Hindlimb muscle (tissue), 1 donor: ENCODE measurements at places on chromosomes 7 and 10. TPM values are rescaled to one million over a fixed set of nuclear protein-coding genes. Genes with fewer than 3 reads are reported as not detected.

GRCh38 chr10:133055470-133055869 lies 32.3 kb upstream of the ADGRA1 start:
- DNase-seq: no peak

DNA sequence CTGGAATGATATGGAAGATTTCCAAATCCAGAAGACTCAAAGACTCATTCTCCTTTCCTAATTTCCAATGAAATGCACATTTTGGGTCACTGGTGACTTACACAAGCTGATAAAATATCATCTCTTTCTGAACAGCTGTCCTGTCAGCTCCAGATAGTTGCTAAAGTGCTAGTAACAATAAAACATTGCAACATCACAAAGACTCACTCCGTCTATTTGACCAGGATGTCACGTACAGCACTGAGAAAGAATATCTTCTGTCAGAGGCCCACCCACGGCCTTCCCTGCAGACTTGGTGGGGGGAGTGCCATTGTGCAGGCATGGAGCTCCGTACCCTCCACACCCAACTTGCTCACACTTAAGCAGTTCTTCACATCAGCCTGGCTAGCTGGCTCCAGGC lies 78.9 kb upstream of the EGR2 start:
- DNase-seq: no peak

- DNase-seq: no peak
Measured at GRCh38 chr7:100887516-100888290, 1.8 kb downstream of the UFSP1 start.

The SOSTDC1 gene
- 6.1 TPM for polyA plus RNA-seq

The PRKCQ gene
- polyA plus RNA-seq: 22.7 TPM

The CYP26C1 gene
- polyA plus RNA-seq: not detected

The LRRC17 gene
- polyA plus RNA-seq: 26.4 TPM
